ENCODE measurements at places on chromosomes 12 and 14.

- no peak for DNase-seq
Measured at GRCh38 chr14:68585690-68586089, 207.2 kb downstream of the ZFP36L1 start.

- no peak for DNase-seq
Measured at GRCh38 chr12:21825886-21826617, 51.5 kb upstream of the KCNJ8 start.

- DNase-seq: no peak
Measured at GRCh38 chr12:75706786-75707605, 195.6 kb upstream of the KRR1 start.

GRCh38 chr12:53750812-53751335, 905 bp downstream of the CISTR start:
- no peak for DNase-seq

- DNase-seq: no peak
Measured at GRCh38 chr14:100649173-100649519, 61.9 kb upstream of the BEGAIN start.

GRCh38 chr12:124191024-124191359, 103.9 kb upstream of the RFLNA start:
- DNase-seq: no peak

- no peak for DNase-seq
Measured at GRCh38 chr12:54868690-54869089, 14.4 kb downstream of the MUCL1 start.

DNA sequence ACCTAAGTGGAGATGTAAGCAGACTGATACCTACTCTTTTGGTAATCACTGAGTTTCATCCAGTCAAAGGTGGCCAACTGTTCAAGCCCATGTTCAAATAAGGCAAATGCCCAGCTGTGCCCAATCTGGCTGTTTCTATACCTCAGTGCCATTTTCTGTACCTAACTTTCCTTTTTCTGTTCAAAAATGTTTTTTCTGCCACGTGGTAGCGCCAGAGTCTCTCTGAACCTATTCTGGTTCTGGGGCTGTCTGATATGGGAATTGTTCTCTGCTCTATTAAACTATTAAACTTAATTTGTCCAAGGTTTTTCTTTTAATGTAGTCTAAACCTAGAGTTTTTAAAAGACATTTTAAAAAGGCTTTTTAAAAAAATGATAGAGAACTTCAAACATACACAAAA, 391.2 kb downstream of the NOVA1 start:
- no peak for DNase-seq

GRCh38 chr12:67270622-67271021, 1.5 kb downstream of the CAND1 start:
- no peak for DNase-seq

DNA sequence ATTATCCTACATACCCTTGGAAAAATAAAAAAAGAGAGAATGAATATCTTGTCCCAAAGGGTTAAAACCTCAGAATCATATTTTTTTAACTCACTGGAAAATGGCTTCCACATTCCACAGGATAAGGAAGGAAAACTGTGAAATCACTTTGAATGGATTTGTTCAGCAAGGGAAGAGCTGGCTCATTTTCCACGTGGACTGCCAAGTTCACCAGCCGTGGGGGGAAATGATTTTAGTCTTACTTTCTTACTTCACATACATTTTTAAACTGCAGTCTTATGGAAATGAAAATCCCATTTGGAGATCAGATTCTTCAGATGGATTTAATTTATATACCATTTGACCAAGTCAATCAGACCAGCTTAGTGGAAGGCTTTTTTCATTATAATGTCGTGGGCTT, 29.9 kb upstream of the AEBP2 start:
- DNase-seq: no peak

DNA sequence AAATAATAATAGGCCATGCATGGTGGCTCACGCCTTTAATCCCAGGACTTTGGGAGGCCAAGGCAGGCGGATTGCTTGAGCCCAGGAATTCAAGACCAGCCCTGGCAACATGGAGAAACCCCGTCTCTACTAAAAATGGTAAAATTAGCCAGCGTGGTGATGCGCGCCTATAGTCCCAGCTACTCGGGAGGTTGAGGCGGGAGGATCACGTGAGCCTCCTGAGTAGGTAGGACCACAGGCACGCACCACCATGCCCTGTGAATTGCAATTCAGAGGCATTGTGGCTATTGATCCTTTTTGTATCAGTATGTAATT, 2.3 kb downstream of the ARHGDIB start:
- no peak for DNase-seq

GRCh38 chr12:111298582-111299436, 70.1 kb downstream of the PHETA1 start:
- peak; percentile 31 for DNase-seq

DNA sequence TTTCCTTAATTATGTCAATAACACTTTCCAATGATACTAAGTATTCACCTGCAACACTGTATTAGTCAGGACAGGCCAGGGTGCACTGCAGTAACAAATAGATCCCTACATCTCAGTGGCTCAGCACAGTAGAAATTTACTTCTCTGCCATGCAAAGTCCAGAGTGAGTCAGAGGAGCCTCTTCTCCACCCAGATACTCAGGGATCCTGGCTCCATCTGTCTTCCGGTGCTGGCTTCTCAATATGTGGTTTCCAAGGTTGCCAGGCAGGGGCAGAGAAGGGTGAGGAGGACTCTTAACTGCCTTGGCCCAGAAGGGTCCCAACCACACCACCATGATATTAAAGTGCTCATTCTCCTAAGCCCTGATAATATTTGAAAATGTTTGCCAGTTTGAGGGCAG, 47.8 kb downstream of the ADGRD1 start:
- DNase-seq: no peak

- no peak for DNase-seq
Measured at GRCh38 chr12:102618197-102618877, 138.0 kb upstream of the IGF1 start.

DNA sequence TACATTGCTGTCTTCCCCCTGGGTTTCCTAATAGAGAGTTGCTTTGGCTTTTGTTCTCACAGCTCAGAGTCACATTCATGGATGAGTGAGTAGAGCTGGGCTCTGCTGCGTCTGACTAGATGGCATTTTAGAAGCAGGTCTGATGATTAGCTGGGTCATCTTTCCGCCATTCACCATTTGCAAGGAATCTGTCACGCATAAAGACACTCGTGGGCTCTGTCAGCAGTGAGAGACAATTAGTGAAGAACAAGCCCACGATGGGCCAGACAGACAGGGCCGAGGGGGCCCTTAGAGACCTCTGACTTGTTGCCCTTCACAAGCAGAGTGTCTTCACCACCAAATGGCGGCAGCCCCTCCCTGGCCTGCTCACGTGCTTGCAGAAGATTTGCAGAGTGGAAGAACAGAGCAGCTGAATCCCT, 175.0 kb downstream of the CRADD start:
- no peak for DNase-seq

DNA sequence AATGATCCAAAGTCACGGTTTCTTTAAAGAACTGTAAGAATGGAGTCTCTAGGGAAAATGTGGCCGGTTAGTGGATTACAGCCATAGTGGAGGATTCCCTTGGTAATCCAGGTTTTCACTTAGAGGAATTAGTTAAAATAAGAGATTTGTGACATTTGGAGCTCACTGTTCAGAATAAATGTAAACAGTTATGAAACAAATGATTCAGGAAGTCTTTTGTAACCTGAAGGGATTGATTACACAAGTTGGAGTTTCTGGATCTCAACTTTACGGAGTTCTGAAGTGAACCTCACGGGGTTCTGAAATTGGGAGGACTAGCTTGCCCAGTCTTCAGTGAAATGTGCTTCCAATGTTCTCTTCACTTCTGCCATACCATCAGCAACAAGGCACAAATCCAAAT, 234.4 kb upstream of the FKBP4 start:
- no peak for DNase-seq

- no peak for DNase-seq
Measured at GRCh38 chr12:27840229-27840999, 60.4 kb upstream of the MANSC4 start.

- no peak for DNase-seq
Measured at GRCh38 chr12:95239216-95239615, 21.6 kb downstream of the VEZT start.

DNA sequence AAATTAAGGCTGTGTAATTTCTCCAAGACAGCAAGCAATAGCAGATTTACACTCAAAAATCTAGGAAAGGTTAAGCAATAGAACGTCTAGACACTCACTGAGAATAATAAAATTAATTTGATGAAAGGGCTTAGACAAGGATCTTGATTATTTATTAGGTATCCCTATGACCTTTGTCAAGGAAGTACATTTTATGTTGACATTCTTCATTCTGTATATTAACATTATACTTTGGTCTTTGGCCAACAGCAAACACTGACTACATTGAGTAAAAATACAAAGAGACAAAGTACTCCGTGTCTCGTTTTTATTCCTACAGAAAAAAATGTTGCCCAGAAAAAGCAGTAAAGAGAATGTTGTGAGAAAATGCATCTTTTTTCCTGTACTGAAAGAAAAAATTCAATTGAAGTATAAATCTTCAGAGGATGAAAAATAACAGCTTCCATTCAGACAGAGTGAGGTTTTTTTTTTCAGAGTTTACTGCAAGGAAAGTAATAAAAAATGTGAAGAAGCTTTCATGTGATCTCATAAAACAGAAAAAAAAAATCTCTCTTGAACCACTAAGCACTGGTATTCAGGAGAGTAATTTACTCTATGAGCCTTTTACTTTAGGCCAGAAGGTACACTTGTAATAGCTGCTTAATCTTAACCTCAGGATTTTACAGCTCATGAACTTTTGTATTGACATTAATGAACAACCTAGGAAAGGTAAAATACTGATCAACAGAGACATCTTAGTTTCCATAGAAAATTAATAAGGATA, 605.0 kb downstream of the FSCB start:
- no peak for DNase-seq

- DNase-seq: no peak
Measured at GRCh38 chr12:31492599-31493196, 98.2 kb downstream of the DENND5B start.

GRCh38 chr12:118827606-118828005, 153.7 kb upstream of the SRRM4 start:
- no peak for DNase-seq

- no peak for DNase-seq
Measured at GRCh38 chr14:30389134-30389876, 169.7 kb upstream of the G2E3 start.

- no peak for DNase-seq
Measured at GRCh38 chr12:22598763-22599161, 26.2 kb upstream of the ETNK1 start.

- no peak for DNase-seq
Measured at GRCh38 chr12:113988976-113989375, 22.9 kb upstream of the RBM19 start.

GRCh38 chr12:128098730-128099129, 168.2 kb upstream of the TMEM132C start:
- DNase-seq: no peak

GRCh38 chr12:124420041-124420995, 125.4 kb downstream of the RFLNA start:
- no peak for DNase-seq

DNA sequence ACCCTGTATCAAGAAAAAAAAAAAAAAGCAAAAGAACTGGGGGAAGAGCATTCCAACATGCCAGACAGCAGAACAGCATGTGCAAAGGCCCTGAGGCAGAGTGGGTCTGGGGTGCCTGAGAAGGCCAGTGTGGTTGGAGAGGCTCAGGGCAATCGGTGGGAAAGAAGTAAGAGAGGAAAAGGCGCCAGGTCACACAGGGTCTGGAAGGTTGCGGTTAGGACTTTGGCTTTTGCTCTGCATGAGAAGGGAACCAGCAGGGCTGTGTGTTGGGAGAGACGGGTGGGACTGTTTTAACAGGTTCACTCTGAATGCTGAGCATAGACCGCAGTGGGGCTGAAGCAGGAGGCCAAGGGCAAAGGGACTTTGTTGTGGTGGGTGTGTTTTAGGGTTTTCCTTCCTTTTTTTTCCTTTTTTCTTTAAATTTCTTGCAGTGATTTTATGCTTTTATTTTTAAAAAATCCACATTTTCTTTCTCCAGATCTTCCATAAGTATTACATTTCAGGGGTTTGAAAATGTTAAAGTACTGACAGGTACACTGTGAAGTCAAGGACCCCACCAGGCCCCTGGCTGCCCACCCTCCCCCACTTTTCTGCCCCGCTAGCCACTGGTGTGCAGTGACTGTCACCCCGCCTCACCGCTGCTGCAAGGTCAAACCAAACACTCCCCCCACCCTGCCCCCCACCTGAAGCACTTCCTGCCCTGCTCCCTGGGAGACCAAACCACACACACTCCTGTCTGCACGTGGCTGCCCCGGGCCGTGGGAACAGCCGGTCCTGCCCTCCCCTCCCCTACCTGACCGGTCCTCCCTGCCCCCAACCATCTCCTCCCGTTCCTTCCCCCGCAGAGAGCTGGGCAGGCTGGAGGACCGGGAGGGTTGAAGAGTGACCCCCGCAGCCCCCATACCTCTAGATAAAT, 30.0 kb downstream of the DTX1 start:
- DNase-seq: peak; percentile 42

- no peak for DNase-seq
Measured at GRCh38 chr12:9646794-9647781, 22.4 kb upstream of the CLEC2D start.

DNA sequence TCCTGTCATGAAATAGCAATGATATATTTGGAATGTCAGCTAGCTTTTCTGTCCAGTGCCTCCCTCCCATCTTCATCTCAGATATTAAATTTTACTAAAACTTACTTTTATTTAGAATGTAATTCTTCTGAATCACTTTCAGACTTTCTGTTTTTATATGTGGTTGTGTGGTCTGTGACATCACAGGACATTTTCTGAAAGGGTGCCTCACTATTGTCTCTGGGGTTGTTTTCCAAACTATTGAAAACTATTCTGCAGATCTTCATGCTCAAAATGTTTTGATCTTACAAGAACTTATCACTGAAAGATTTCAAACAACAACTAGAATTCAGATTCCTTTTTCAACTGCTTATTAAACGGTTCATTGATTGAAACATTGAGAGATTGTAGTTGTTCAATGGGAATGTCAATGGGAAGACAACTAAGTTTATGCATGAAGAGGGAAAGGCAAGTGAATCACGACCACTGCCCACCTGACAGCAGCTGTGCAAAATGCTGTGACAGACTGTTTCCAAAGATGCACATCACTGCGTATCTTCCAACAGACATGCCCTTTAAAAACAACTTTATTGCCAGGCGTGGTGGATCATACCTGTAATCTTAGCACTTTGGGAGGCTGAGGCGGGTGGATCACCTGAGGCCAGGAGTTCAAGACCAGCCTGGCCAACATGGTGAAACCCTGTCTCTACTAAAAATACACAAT, 51.3 kb downstream of the KLRG1 start:
- DNase-seq: no peak

DNA sequence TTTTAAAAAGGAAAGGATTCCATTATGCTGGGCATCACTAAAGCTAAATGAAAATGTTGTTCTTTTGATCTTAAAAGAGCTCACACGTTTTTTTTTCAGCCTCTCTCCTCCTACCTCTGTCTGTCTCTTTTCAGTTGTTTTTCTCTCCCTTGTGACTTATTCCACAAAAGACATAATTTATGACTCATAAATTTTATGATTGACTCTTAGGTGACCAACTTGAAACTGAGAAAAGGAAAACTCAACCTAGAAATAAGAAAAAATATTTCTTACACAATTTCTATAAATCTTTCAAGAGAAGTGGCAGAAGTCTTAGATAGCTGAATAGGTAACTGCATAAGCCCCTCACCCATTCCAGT, 227.7 kb upstream of the DDHD1 start:
- no peak for DNase-seq
